Amniotic stem cell (primary cell): ENCODE measurements at places on chromosomes 4 and X.

DNA sequence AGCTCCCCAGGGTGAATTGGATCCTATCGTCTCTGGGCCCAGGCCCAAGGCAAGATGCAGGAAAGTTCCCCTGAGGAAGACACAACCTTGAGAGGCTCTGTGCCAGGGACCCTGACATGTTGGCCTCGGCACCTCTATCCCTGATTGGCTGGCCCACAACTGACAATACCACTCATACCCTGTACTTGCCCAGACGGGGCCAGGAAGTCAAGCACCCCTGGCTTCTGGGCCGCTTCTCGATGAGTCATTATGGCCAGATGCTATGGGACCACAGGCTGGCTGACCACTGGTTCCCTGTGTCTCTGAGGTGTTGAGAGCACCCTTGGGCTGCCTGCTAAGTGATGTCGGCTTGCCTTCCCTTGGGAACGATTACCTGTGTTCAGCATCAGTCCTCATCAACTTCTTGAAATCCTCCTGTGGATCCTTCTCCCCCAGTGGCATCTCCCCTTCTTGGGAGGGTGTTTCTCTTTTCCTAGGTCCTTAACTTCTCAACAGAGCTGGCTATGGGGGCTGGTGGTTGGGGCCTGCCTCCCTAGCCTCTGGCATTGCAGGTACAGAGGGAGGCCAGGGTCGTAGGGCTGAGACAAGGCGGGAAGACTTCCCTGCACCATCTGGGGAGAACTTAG lies 54.5 kb upstream of the MAMLD1 start:
- no peak for DNase-seq

DNA sequence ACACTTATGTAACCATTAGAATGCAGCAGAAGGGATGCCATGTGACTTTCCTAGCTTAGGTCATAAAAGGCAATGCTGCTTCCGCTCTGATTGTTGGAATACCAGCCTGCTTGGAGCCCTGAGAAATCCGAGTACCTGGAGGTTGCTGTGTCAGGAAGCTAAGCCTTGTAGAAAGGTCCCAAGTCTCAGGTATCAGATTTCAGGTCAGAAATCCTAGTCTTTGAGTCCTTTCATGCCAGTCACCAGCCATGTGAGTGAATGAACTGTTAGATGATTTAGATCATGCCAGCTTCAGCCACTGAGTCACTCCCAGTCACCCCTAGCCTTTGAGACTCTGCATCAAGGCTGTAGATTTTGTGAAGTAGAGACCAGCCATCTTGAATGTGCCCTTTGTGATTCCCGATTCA lies 23.5 kb downstream of the RAP1GDS1 start:
- no peak for DNase-seq

- no peak for DNase-seq
Observed at GRCh38 chr4:183905081-183905592, at the start of gene STOX2. Gene STOX2 (plus strand): TSS chr4:183905307. CDS start chr4:183906791, 1,484 bp downstream.

- DNase-seq: no peak
Observed at GRCh38 chr4:38873290-38873944, 5.8 kb downstream of the FAM114A1 start.

- peak; percentile 14 for DNase-seq
Observed at GRCh38 chr4:26687728-26688127, 103.8 kb downstream of the TBC1D19 start.

- DNase-seq: no peak
Observed at GRCh38 chr4:6142511-6142910, 57.8 kb downstream of the JAKMIP1 start.

GRCh38 chr4:139876337-139876941 lies 210.8 kb downstream of the MGST2 start:
- DNase-seq: no peak

- DNase-seq: no peak
Observed at GRCh38 chrX:44906041-44906440, 33.1 kb downstream of the KDM6A start.

DNA sequence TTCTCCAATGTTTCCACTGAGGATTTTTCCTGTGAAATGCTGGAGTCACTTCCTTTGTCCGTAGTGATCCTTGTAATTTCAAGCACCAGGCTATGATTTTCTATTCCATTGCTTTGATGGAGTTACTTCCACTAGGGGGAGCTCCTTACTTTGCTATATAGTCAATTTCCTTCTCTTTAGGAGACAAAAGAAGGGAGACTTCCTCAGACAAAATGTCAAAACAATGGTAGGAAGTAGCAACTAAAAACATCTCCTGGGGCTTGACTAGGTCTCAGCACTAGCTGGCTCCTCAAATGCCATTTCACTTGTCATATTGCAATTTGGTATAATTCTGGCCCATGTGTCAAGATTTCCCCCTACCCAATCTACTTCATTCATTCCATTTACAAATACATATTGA lies 24.1 kb downstream of the ZCCHC12 start:
- peak; percentile 10 for DNase-seq

DNA sequence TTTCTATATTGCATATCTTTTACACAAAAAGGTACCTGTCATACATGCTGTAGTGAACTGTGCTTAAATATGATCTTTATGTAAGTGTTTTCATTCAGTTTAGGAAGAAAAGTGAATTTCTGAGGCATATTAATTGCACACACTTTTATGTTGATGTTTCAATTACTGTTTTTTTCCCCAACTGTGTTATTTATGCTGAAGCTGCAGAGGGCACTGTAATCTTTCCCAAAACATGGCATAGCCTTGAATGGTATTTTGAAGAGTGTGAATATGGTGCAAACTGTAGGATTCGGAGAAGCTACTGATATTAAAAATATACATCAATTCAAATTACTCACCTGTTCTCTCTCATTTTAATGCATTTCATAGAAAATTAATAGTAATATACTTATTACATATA lies 6.0 kb upstream of the CENPE start:
- DNase-seq: no peak

- DNase-seq: no peak
Observed at GRCh38 chr4:8171984-8172924, 13.6 kb upstream of the ABLIM2 start.

GRCh38 chrX:49064735-49065134 lies 5.9 kb downstream of the CCDC120 start:
- no peak for DNase-seq

- no peak for DNase-seq
Observed at GRCh38 chrX:10045327-10046000, 78.3 kb downstream of the CLDN34 start.

GRCh38 chrX:47278691-47279090 lies 45.9 kb downstream of the USP11 start:
- peak; percentile 6 for DNase-seq

DNA sequence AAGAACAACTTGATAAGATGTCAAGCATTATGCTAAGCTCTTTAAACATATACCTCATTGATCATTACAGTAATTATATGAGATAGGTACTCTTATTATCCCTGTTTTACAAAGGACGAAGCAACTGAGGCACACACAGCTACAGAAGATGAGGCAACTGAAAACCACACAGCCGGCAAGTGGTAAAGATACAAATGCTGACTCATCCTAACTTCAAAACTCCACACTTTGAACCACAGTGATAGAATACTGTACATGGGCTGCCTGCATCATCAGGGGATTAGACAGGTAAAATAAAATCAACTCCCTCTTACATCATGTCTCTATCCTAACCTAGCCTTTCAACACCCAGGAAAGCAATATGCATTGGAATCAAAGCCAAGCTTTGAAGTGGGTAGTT lies 47.8 kb downstream of the LHFPL1 start:
- DNase-seq: no peak

DNA sequence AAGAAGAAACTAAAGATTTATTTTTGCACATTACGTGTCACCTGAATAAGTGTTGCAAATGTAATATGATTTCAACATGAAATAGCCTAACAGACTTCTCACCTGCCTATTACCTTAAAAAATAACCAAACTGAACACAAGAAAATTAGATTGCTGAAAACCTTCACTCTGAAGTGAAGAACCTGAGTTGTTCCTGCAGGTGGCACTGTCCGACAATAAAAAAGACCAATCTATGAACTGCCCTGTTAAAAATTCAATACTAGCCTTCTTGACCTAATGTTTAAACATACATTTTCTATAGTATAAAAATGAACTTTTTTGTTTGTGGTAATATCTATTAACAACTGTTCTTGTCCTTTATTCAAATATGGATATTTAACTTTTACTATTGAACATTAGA lies 69.2 kb upstream of the PNPLA4 start:
- DNase-seq: no peak

DNA sequence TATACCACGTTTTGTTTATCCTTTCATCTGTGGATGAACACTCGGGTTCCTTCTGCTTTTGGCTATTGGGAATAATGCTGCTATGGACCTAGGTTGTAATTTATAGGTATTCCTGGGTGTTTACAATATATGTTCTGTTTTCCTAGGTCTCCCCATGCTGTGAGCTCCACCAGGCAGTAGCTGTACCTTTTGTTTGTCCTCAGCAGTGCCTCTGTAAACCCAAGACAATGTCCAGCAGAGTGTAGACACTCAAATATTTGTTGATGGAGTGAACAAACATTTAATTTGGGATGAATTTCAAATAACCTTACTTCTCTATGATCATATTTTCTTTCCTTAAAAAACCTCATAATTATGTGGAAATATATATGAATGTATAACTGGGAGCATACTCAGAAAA lies 259.5 kb upstream of the BOD1L1 start:
- no peak for DNase-seq

DNA sequence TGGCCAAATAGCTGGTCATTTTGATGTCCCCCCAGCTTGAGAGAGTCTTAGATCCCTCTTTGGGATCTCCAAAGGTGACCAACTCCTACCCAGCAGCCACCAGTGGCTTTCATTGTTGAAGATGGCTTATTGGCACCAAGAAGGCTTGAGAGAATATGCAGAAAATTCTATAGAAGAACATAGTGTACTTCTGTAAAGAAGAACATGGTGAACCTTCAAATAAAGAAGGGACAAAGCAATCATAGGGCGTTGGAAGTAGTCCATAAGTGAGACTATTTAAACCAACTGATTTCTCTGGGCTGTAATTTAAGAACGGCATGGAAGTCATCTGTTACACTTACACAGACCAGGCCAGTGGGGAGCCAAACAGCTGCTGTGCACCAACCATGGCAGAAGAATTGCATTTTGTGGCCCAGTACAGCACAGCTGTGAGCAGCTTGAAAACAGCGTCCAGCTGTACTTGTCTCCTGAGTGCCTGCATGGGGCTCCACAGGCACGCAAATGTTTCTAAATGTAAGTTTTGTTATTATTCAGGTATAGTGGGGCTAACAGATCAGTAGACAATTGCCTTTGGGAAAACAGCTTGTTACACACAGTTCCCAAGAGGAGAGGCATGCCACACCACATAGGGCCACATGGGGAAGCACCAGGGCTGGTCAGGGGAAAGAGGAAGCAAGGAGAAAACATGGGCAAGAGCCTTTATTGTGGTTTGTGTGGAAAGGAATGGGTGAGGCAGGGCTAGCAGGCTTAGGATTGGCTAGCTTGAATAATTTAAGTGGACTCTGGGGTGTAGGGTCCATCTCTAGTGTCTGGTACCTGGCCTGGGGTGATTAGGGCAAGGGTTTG lies 125.0 kb downstream of the ARHGAP6 start:
- no peak for DNase-seq

DNA sequence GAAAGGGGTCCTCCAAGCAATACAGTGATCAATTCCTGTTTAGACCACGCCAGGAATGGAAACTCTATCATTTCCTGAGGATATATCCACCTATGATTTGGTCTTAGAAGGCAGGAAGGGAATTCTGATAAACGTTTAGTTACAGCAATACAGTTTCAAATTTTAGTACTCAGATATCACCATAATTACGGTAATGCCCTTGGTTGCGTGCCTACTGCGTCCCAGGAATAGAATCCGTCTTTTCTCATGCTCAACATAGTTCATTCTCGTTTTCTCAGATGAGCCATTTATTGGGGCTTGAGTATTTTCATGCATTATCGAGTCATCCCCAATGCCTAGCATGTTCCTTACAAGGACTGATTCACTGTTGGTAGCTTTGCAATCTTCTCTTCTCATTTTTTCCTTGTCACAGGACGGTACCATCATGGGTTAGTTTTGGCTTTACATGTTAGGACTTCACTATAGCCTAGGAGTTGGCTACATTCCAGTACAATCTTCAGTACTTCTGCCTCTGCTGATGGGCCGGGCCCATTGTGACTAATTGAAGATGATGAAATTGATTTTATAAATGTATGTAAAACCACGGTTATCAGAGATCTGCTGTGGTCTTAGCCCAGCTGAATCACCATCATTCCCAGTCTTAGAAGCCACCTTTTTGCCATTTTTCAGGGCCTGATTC lies 4.4 kb upstream of the PRKX start:
- DNase-seq: no peak

- no peak for DNase-seq
Observed at GRCh38 chr4:107843391-107843790, 18.7 kb downstream of the SGMS2 start.

DNA sequence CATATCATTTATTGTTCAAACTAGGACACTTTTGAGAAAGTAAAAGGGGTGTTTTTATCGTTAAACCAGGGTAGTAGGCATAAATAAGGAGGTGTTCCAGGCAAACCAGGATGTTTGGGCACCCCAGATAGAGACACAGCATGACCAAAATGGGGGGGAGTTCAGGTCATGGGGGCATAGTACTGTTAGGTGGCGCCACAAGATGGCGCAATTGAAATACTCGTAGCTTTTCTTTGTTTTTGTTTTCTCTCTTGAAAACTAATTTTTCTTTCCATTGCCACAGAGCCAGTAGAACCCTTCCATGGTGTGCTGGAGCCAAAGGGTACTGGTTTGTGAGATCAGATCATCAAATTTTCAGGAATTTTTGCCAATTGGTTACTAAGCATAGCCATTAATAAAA lies 283.4 kb downstream of the BCOR start:
- DNase-seq: no peak

DNA sequence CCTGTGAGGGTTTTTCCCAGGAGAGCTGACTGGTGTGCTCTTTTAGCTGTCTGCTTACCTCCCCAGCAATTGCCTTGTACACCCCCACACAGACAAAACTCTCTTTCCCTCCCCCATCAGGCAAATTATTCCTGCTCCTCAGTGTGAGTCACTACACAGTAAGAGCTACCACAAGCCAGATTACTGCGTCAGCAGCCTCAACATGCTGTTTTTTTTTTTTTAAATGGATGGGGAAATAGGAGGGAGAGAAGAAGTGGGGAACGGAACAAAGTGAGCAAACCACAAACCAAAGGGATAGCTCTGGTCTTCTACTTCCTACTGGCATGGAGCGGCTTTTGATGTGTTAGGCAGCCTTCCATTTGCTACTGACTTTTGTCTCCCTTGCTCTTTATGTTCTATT lies 107.5 kb upstream of the ACSL4 start:
- DNase-seq: peak; percentile 67

GRCh38 chrX:1807301-1807731 lies 192.5 kb downstream of the ASMT start:
- no peak for DNase-seq

- DNase-seq: no peak
Observed at GRCh38 chr4:96354036-96354712, 514.3 kb downstream of the PDHA2 start.
